Activated CD4-positive, alpha-beta T cell treated with anti-CD3 and anti-CD28 coated beads for 36 hours (primary cell): ENCODE measurements at places on chromosomes 12 and 14. TPM values are rescaled to one million over a fixed set of nuclear protein-coding genes. Genes with fewer than 3 reads are reported as not detected.

Gene OVCH1
- total RNA-seq, result not detected

Gene NUBPL
- total RNA-seq, result 9.5 TPM

Gene RNU4-1
- 1,150 TPM for total RNA-seq

Gene GUCY2C
- total RNA-seq, result not detected

Gene PITPNM2
- 9.5 TPM for total RNA-seq

DNA sequence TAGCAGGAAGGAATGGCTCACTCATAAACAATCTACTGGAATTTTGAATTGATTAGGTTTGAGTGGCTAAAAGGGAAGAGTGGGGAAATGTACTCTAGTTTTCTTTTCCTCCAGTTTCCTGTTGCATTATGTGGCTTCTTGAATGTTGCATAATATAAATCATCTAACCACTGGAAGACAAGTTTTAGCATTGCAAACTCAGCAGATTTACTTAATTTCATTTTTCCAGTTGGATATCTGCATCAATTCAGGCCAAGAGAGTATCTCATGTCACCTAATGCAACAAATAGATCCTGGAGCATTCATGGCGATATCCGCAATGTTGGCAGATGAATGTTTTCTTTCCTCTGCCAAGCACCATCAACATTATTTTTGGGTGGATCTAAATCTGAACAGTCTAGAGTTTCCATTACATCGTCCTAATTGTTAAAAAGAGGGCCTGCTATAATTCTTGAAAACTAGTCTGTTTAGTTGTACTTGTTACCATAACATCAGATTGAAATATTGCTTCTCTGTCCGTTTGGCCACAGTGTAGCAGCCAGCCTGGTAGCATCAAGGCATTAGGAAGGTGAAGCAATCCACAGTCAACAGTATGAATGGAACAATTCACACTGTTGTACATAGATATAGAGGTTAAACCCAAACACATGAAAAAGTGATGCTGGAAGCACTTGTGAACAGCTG, 544.2 kb downstream of the ETNK1 start:
- no peak for DNase-seq

DNA sequence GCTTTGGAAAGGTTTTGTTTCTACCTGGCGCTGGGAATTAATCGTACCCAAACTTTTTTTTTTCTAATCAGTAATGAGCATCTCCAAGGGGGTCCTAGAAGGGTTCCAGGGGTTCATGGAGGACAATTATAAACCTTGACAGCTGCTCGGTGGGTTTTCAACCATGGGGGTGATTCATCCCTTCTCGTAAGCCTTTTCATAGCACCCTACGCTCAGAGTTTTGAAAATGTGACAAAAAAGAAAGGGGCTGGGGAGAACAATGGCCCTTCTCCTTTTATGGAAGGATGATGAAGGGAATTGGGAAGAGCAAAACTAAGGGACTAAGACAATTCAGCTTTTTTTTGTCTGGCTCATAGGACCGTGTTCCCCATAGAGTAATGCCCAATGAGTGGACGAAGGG, 196.7 kb downstream of the ZFP36L1 start:
- no peak for DNase-seq

DNA sequence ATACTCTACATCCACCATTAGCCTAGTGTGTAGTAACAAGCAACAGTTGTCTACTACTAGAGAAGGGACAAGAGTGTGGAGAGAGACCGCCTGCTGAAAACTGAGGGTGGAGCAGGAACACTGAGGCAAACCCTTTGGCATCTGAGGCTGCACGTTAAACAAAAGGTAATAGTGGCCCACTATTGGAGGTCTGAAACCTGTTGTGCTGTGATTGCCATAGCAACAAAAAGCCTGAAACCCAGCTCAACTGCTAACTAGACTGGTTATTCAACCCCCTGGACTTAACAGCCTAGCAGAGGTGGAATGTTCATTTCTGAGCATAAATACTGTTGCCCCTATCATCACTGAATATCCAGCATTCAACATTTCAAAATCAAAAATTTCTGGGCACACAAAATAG, 43.0 kb downstream of the PPP4R4 start:
- DNase-seq, result no peak

- DNase-seq, result no peak
Measured at GRCh38 chr12:45586486-45586885, 143.0 kb upstream of the ARID2 start.

DNA sequence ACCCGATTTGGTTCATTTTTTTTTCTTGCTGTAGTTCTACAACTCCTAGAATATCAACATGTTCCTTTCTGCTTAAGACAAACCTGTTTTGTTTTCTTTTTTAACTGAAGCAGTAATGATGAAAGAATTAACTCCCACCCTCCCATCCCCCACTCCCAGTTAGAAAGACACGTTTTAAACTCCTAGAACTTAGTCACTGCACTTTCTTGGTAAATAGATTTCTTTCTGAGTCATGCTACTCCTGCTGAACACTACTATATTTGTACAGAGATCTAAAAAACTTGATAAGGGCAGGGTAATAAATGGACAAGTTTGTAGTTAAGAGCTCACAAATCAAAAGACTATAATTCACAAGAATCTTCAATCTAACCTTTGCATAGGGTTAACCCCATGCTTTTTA, 118.9 kb upstream of the PTPRB start:
- no peak for DNase-seq

DNA sequence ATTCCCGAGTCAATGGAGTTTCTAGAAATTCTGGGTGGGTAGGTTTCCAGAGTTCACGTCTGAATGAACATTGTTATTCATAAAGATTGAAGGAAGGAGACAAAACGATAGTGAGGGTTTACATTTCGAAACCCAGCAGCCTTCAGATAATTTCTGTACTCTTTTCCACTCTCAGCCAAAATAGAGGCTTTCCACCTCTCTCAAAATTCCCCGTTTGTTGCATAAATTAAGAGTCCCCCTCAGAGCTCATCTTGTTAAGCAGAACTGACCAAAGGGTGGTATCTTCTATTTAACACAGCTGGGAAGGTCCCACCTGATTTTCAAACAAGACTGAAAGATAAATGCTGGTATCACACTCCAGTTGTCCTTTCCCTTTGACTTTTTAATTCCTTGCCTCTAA, 21.5 kb upstream of the YARS2 start:
- no peak for DNase-seq
